Hindlimb muscle (tissue), 1 donor: ENCODE measurements at places on chromosomes 16 and 17. TPM values are rescaled to one million over a fixed set of nuclear protein-coding genes. Genes with fewer than 3 reads are reported as not detected.

Gene TSPAN10
- polyA plus RNA-seq: 0.96 TPM

Gene SLC6A2
- polyA plus RNA-seq: 1.7 TPM

Gene SOX15
- polyA plus RNA-seq: 2.3 TPM

Gene TMC5
- polyA plus RNA-seq: 0.08 TPM

Gene SLFN14
- 0.19 TPM for polyA plus RNA-seq

Gene HSD3B7
- polyA plus RNA-seq: 12.6 TPM

Gene SGCA
- 424 TPM for polyA plus RNA-seq

Gene NME3
- 22.8 TPM for polyA plus RNA-seq

Gene CIBAR2
- not detected for polyA plus RNA-seq

Gene PABPN1L
- polyA plus RNA-seq: not detected

Gene CBFA2T3
- 23.2 TPM for polyA plus RNA-seq

Gene TUBG1
- 33.6 TPM for polyA plus RNA-seq

Gene EPN2
- polyA plus RNA-seq: 28.8 TPM

Gene CX3CL1
- polyA plus RNA-seq: 4.9 TPM

Gene CA10
- polyA plus RNA-seq: 14.0 TPM

Gene NUTF2
- 127 TPM for polyA plus RNA-seq

Gene MYH2
- 48.2 TPM for polyA plus RNA-seq

Gene USP31
- 6.4 TPM for polyA plus RNA-seq

Gene HS3ST3A1
- 0.83 TPM for polyA plus RNA-seq

Gene KCNG4
- polyA plus RNA-seq: 0.06 TPM

Gene BIRC5
- 13.6 TPM for polyA plus RNA-seq

Gene CCDC154
- 2.5 TPM for polyA plus RNA-seq

Gene GNG13
- polyA plus RNA-seq: not detected

Gene SLC16A11
- 0.50 TPM for polyA plus RNA-seq

Gene CRHR1
- polyA plus RNA-seq: not detected

Gene HEXD
- 27.4 TPM for polyA plus RNA-seq

Gene PIK3R6
- polyA plus RNA-seq: 5.4 TPM

Gene TMEM100
- 4.2 TPM for polyA plus RNA-seq

Gene CENPT
- 36.6 TPM for polyA plus RNA-seq

Gene PRAC1
- polyA plus RNA-seq: not detected

Gene SLC35G6
- polyA plus RNA-seq: 0.13 TPM

Gene CCL1
- polyA plus RNA-seq: not detected

Gene FZD2
- 13.9 TPM for polyA plus RNA-seq

Gene RNF112
- 1.9 TPM for polyA plus RNA-seq

Gene ZNF785
- 12.9 TPM for polyA plus RNA-seq

Gene PDPK1
- polyA plus RNA-seq: 33.0 TPM

Gene DHRS7C
- 118 TPM for polyA plus RNA-seq

Gene ERBB2
- polyA plus RNA-seq: 178 TPM

Gene ZNF629
- polyA plus RNA-seq: 14.3 TPM

Gene MRPL45
- polyA plus RNA-seq: 60.5 TPM

Gene TMC6
- 46.2 TPM for polyA plus RNA-seq

Gene GP1BA
- polyA plus RNA-seq: 0.88 TPM

Gene ZNF778
- polyA plus RNA-seq: 6.2 TPM
